Midbrain (tissue), 1 donor: ENCODE measurements at places on chromosomes 5 and 9.
A peak's percentile ranks its signal among the peaks of the same experiment; 100 is the strongest.

DNA sequence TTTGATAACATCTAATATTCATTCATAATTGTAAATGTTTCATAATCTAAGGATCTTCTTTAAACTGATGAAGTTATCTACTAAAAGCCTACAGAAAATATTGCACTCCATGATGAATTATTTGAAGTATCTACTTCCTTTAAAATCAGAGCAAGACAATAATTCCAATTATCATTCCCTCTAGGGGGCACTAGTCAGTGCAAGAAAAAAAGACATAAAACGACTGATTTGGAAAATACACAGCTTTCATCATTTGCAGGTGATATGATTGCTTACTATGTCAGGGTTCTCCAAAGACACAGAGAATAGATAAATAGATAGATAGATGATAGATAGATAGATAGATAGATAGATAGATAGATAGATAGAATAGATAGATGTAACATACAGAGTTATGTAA is 13.5 kb upstream of the GRM6 start:
- no peak for DNase-seq

DNA sequence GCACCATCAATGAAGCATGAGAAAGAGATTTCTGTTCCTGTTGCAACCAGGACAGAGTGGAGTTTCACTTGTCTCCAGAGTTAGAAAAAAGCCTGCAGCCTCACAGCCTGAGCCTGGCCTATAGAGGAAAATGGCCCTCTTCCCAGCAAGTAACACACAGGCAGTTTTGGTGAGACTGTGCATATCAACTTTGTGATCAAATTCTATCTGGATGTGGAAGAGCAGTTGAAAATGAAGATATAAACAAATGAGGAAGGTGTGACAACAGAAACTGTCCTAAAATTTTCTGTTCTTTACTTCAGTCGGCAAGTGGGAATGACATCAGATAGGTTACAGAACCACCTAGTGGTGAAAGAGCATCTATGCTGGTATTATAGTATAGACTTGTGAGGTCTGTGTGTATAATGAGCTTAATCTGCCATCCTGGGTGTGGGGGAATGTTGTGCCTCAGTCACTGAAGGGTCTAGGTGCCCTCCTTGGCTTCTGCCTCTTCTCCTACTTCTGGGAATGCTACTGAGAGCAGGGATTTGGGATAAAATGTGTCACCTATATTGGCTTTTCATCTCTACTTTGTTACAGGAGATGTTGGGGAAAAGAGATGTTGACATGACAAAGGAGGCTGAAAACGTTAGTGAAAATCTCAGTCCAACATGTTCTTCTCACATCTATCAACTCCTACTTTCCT is 28.2 kb downstream of the YIPF5 start:
- peak; percentile 14 for DNase-seq

- peak; percentile 75 for DNase-seq
Observed at GRCh38 chr5:163564321-163564938, 59.0 kb downstream of the MAT2B start.

GRCh38 chr9:38329968-38330367 is 62.5 kb upstream of the ALDH1B1 start:
- DNase-seq = no peak

DNA sequence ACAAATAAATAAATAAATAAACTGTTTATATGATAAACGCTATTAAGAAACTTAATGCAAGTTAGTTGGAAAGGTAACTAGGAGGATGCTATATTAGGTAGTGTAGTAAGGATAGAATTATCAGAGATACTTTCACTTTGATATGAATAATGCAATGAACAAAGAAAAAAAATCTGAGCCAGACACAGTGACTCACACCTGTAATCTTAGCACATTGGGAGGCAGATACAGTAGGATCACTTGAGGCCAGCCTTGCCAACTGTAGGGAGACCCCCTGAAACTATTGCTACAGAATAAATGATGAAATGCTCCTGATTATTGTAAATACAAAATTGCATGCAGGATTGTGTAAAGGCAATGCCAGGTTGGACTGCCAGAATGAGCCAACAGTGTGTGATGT is 109.2 kb downstream of the ANXA2R start:
- DNase-seq = no peak

- DNase-seq = no peak
Observed at GRCh38 chr5:137506296-137506695, 7.2 kb upstream of the SPOCK1 start.

DNA sequence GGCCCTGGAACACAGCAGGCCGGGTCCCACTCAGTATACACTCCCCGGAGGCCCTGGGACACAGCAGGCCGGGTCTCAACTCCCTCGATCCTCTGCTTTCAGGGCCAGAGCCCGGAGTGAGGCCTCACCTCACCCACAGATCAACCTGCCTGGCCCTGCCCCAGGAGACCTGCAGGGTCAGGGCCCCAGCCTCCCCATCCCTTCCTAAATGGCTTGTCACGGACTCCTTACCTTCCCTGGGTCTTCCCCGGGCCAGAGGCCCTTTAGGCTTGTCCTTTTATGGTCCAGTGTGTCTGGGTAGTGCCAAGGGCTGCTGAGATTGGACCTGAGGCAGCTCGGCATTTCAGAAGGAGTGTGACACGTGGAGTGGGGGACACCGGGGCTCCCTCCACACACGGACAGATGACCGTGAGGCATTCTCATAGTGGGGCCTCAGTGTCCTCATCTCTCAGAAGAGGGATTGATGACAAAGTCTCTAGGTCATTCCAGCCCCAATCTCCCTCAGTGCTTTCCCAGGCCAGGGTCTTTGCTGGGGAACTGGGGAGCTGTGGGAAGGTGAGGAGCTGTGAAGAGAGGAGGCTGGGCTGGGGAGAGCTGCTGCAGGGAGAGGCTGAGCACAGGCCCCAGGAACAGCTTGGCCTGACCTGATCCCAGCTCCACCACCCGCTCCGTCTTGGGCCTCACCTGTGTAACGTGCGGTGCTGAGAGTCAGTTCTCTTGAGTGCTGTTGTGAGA is 18.0 kb upstream of the PLEKHG4B start:
- no peak for DNase-seq

- DNase-seq = no peak
Observed at GRCh38 chr9:8751406-8751930, 951.9 kb upstream of the DMAC1 start.

DNA sequence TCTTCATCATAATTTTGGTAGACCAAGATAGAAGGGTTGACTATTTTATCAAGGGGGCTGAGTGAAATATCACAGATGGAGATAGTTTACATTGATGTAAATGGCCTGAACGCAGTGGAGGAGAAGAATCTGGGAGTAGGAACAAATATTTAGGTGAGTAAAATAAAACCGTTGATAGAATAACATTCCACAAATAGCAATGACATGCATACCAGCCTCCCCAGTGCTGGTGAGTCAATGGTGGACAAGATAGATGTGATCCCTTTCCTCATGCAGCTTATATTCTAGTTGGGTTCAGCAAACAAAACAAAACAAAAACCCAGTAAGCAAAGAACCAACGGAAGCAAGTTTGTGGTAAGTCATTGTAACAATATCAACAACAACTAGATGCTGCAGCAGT is 385.2 kb downstream of the FAM170A start:
- DNase-seq = no peak
